ENCODE measurements at places on chromosomes 13 and 19. TPM values are rescaled to one million over a fixed set of nuclear protein-coding genes. Genes with fewer than 3 reads are reported as not detected.

DNA sequence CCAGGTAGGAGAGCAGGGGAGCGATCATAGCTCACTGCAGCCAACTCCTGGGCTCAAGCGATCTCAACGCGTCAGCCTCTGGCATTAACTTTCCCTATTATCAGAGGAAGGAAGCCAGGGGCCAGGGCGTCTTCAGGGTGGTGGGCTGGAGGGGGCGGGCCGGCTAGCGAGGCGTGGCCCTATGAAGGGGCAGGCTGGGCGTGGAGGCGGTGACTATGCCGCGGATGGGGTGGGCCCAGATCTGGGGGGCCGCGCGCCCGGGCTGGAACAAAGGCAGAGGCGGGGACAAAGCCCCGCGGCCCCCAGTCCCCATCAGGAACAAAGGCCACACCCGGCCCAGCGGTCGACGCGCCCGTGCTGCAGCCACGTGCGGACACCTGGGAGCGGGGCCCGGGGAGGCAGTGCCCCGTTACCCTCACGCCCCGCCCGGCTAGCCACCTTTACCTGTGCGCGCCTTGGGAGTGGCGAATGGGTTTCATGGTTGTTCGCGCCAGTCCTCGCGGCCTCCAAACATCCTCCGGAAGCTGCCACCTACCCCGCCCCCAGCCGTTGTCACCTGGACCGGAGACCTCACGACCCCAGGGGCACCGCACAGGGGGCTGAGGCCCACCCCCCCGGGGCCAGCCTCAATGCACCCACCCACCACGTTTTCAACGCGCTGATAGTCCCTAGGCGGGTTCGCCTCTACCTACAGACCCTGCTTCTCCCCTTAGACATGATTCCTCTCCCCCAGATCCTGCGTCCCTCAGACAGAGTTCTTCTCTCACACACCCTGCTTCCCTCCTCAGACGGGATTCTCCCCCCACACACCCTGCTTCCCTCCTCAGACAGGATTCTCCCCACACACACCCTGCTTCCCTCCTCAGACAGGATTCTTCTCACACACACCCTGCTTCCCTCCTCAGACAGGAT is 5.4 kb upstream of the TRIM28 start:
- peaks cover 8% of the 10 kb centered on the region for H3K27me3 ChIP-seq
- no peaks in the 10 kb centered on the region for H3K36me3 ChIP-seq
- peak overlapping the region; percentile 82 for H3K27ac ChIP-seq
- H3K4me3 ChIP-seq: peak overlapping the region; percentile 65
- H3K4me1 ChIP-seq: peaks cover 26% of the 10 kb centered on the region

The DHRS12 gene
- total RNA-seq: 9.7 TPM

DNA sequence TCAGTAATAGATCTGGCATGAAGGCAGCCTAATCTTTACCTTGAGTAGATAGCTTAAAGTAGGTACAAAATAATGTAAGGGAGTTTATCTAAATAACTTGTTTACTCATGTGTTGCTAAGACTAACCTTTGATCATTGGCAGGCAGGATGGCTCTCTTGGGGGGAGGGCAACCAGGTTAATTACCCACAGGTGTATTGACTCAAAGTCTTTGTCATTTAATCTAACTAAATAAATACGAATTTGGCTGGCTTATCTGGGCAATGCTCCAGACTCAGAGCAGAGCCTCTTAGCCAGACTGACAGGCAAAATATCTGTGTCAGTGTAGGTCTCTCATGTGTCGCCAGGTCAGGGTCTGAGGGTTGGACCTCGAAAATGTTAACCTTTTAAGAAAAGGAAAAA is 283.4 kb upstream of the KLHL1 start:
- DNase-seq: no peak
- H3K4me1 ChIP-seq: no peaks in the 10 kb centered on the region
- H3K27ac ChIP-seq: no peak overlapping the region
- H3K27me3 ChIP-seq: no peaks in the 10 kb centered on the region

DNA sequence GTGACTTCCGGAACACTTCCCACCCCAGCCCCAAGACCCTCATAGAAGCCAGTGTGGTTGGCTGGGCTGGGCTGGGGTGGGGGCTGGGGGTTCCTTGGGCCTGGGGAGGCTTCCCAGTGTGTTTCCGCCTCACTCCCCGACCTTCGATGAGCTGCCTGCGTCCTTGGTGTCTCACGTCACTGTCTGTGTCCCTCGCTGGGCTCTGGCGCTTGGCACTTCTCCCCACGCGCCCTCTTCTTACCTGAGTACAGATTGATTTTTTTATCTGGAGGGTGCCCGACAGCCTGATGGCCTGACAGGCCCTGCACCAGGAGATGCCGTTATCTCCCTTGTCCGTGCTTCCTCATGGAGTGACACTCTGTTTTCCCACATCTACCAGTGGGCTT is 7.6 kb upstream of the GRIN3B start:
- H3K36me3 ChIP-seq: peaks cover 7% of the 10 kb centered on the region
- H3K27me3 ChIP-seq: peaks cover 10% of the 10 kb centered on the region
- H3K27ac ChIP-seq: no peak overlapping the region
- H3K4me1 ChIP-seq: peaks cover 6% of the 10 kb centered on the region

DNA sequence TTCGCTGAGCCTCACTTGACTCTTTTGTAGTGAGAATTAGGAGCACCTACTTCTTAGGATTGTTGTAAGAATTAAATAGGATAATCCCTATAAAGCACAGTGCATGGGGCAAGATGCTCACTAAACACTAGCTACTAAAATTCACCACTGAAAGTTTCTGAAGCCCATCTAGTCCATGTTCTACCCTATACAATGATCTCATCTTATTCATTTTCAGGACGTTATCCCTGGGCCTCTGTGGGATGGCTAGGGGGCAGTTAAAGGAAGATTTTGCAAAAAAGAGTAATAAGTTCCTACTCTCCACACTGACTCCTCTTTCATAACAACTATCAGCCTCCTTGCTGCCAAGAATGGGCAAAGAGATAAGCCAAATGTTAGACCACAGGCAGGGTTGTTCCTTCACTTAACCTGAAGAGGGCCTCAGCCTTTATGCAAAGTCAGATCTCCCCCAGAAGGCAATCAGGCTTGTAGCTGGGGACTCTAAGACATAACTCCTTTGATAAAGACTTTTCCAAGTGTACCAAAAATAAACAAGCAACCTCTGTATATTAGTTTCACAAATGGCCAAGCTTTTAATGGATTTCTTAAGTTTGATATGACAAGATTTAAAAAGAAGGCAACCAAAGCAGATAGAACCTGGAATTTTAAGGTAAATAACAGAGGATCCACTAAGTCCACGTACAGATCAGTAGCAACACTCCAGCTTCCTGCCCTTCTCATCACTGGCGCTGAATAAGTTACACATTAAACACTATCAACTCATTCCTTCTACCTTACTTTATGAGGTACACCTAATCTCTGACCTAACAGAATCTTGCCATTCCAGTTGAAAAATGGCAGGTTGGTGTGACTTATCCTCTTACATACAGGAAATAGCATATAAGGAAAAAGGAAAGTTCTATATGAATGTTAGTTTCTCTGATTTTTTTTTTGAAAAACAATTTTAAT is 44.4 kb downstream of the ELF1 start:
- no peaks in the 10 kb centered on the region for H3K27me3 ChIP-seq
- H3K36me3 ChIP-seq: peaks cover 50% of the 10 kb centered on the region
- DNase-seq: peak; percentile 62
- H3K4me3 ChIP-seq: peak overlapping the region; percentile 36
- H3K27ac ChIP-seq: peak overlapping the region; percentile 11

DNA sequence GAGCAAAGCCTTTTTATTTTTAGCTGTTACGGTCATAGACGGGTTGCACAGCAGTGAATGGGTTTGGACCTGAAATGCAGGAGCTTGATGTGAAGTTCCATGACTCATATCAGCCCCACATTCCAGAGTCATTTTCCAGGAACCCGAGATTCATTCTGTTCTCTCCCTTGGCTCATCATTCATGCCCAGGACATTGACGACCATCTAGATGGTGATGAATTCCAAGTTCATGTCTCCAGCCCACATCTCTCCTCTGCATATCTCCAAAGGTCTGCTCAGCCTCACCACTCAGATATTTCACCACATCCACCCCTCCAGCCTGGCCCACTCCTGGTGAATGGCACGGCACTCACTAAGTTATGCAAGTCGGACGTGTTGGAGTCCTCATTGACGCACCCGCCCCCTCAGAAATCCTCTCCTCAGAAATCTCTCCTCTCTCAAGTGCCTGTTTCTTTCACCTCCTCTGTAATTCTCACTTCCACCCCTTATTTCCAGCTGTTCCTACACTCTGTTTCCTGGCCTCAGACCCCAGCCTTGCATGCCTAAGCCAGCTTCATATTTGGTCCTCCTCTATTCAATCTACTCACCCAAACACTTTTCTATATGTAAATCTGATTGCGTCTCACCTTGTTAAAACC is 83.1 kb downstream of the ALOX5AP start:
- H3K4me3 ChIP-seq: no peak overlapping the region
- peaks cover 31% of the 10 kb centered on the region for H3K27me3 ChIP-seq
- H3K36me3 ChIP-seq: no peaks in the 10 kb centered on the region
- peaks cover 9% of the 10 kb centered on the region for H3K4me1 ChIP-seq
- no peak overlapping the region for H3K27ac ChIP-seq

The ZNF433 gene
- 0.33 TPM for total RNA-seq

- no peak overlapping the region for H3K27ac ChIP-seq
- no peaks in the 10 kb centered on the region for H3K4me1 ChIP-seq
- H3K4me3 ChIP-seq: no peak overlapping the region
- no peaks in the 10 kb centered on the region for H3K36me3 ChIP-seq
These were observed 15.7 kb upstream of the SUPT20H start for GRCh38 chr13:37075164-37075563.

GRCh38 chr19:3065675-3066357 is 3.5 kb upstream of the TLE5 start:
- H3K27me3 ChIP-seq: no peaks in the 10 kb centered on the region
- peaks cover 3% of the 10 kb centered on the region for H3K36me3 ChIP-seq
- no peak overlapping the region for H3K4me3 ChIP-seq
- no peak for DNase-seq

The IL11 gene
- total RNA-seq: 0.27 TPM

DNA sequence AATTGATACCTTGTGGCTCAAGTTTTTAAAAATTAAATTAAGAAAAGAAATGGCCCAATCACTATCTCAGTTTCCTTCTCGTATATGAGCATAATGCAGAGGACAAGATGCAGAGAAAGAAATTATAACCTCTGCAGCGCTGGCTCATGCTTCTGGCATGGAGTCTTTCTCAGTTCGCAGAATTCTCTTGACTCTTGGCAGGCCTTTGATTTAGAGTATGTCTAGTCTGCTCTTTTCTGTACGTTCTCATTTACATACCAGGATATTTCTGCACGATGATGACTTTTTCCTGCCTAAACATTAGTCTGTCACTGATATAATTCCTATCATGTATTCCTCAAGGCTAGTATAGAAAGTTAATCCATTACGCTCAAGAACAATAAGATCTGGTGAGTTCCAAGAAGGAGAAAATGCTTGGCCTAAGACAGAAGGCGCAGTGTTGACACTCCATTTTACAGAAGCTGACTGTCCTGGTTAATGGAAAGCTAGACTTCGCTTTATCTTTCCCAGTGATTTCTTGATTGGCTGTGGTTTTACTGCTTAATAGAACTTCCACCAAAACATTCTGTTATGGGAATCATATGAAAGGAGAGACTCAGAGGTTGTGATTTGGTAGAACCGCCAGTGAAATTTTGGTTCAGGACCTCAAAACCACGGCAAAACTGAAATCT is 1.7 kb upstream of the SMAD9 start:
- H3K4me1 ChIP-seq: peaks cover 3% of the 10 kb centered on the region
- H3K27me3 ChIP-seq: peaks cover 55% of the 10 kb centered on the region
- DNase-seq: no peak
- no peaks in the 10 kb centered on the region for H3K36me3 ChIP-seq

DNA sequence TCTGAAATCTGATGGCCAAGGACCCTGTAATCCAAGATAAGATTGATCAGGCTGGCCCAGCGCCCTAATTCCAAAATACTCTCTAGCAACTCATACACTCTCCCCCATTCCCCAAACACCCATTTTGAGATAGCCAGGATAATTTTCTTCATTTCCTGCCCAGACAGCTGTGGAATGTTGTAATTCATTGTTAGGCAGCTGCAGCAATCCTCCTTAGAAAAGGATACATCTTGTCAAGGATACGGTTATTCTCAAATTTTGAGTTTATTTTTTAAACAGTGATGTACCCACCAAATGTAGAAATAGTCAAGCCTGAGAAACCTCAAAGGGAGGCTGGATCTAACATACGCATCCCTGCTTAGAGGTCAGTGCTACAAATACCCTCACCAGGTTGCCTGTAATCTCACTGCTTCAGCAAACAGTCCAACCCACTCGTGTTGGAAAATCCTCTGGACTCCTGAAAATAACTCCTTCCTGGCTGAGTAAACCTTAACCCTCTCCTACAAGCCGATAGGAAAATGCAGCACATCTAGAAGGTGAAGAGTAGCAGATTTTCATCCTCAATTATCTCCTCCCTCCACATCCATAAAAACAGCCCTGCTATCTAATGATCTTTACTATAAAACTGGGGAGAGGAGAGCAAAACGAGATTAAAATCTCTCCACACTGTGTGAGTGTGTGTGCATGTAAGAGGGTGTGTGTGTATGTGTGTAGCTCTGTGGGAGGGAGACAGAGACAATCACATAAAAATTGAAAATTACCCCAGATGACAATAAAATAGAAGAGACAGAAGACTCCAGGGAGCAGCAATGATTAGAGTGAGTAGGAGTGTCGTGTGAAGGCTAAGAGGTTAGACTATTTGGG is 683.1 kb downstream of the DIAPH3 start:
- H3K4me1 ChIP-seq: no peaks in the 10 kb centered on the region
- H3K27me3 ChIP-seq: peaks cover 7% of the 10 kb centered on the region
- H3K36me3 ChIP-seq: no peaks in the 10 kb centered on the region
- no peak for DNase-seq

The FGF14 gene
- not detected for total RNA-seq

DNA sequence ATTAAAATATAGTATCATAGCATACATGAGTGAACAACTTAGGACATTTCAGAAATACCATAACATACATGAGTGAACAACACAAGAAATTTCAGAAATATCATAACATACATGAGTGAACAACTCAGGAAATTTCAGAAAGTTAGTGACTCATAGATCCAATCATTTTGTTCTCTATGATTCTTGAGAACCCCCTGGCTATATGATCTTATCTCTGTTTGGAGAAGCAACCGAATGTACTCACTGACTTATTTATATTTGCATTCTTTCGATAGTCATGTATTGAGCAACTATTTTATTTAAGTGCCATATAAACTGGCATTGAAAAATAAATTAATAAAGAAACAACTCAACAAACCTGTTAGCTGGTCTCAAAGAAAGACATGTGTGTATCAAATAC is 251.1 kb downstream of the EFNB2 start:
- no peak overlapping the region for H3K27ac ChIP-seq
- H3K27me3 ChIP-seq: no peaks in the 10 kb centered on the region
- H3K4me1 ChIP-seq: no peaks in the 10 kb centered on the region
- no peaks in the 10 kb centered on the region for H3K36me3 ChIP-seq
- DNase-seq: no peak

The LAIR1 gene
- 59.3 TPM for total RNA-seq

DNA sequence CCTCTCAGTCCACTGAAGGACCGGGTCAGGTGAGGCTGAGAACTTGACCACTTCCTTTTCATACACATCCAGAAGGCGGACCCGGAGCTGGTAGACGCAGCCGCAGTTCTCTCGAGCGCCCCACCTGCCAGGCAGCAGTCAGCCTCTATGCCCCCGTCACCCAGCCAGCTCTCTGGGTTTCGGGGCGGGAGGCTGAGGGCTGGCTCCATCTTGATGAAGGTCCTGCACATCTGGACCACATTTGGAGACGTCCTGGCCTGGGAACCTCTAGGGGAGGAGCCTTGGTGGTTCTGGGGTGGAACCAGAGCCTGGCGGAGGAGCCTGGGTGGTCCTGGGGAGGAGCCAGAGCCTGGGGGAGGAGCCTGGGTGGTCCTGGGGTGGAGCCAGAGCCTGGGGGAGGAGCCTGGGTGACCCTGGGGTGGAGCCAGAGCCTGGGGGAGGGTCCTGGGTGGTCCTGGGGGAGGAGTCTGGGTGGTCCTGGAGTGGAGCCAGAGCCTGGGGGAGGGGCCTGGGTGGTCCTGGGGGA is 14.3 kb downstream of the MRPS12 start:
- H3K27ac ChIP-seq: no peak overlapping the region
- no peak overlapping the region for H3K4me3 ChIP-seq
- no peaks in the 10 kb centered on the region for H3K36me3 ChIP-seq
